ENCODE measurements at places on chromosomes 1 and 21.

GRCh38 chr1:71196685-71197084 lies 115.8 kb upstream of the ZRANB2 start:
- DNase-seq: no peak

GRCh38 chr1:155892796-155893195 lies 18.4 kb downstream of the RIT1 start:
- DNase-seq: no peak

GRCh38 chr1:54453509-54453908 lies 47.3 kb upstream of the SSBP3 start:
- no peak for DNase-seq

- no peak for DNase-seq
These were observed 8.8 kb downstream of the TMCC2 start for GRCh38 chr1:205236526-205236925.

Data from activated naive CD4-positive, alpha-beta T cell (primary cell).